ENCODE measurements at places on chromosomes 1 and 21.

- no peak for DNase-seq
These were observed 21.6 kb upstream of the TRIM17 start for GRCh38 chr1:228438266-228438665.

GRCh38 chr1:165376041-165376810 lies 19.7 kb upstream of the LMX1A start:
- DNase-seq = peak; percentile 70

DNA sequence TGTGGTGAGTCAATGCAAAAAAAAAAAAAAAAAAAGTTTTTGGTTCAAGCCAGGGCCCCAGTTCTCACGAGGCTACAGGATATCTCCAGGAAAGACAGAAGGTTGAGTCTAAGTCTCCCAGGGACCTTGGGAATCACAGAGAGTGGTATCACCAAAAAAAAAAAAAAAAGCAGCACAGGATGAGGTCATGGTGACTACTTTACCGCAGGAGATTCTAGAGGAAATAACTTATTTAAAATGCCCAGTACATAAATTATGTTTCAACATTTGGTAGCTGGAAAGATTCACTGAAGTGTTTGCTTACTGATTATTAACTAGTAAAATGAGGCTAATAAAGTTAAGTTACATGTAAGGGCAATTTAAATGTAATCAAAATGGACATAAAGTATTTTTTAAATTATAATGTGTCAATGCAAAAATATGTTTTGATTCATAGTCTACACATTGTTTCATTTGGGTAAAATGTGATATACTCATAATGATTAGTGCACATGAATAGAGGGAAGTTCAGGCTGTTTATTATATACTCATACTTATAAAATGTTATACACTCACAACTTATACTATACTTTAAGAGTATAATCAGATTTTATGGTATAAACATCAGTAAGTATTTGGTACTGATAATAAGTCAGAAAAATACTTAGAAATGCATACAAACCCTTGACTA lies 84.1 kb downstream of the PLPPR5 start:
- DNase-seq = no peak

GRCh38 chr1:10598389-10598702 lies 123.6 kb downstream of the PEX14 start:
- no peak for DNase-seq

GRCh38 chr1:32448773-32449456 lies 16.0 kb upstream of the ZBTB8B start:
- DNase-seq = no peak

DNA sequence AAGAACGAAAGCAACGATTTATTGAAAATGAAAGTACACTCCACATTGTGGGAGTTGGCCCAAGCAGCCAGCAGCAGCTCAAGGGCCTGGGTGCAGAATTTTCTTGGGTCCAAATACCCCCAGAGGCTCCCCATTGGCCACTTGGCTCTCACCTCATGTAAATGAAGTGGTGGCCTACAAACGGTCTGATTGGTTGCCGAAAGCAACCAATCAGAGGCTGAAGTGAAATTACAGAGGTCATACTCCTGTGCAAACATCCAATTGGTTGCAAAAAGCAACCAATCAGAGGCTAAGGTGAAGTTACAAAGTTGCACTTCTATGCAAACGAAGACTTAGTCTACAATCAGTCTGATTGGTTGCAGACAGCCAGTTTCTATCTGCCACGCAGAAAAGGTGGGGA lies 31.9 kb downstream of the FAM163A start:
- no peak for DNase-seq

DNA sequence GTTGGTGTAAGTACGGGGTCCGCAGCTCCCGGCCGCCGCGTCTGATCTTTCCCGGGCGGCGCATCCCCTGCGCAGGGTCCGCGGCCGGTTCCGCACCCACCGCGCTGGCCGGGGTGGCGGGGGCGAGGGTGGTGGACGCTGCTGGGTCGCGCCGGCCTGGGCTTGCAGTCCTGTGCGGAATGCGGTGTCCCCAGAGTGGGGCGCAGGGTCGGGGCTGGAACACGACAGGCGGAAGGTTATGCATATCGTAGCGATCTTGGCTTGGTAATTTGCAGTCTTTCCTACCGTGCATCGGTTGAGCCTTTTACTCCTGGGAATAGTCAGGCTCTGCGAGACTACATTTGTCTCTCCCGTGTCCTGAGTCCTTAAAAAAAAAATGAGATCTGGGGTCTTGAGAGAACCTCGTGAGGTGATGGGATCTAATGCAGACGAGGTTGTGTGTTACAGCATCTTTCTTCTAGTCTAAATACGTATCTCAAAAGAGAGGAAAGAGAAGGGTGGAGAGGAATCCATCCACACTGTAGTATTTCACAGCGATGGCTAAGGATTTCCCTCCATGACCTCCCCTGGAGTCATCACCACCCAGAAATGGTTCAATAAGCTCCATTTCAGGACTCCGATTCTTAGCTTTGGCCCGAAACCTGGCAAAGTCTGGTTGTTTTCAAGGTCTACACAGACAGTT lies 572 bp downstream of the ATP1B1 start:
- no peak for DNase-seq

- no peak for DNase-seq
These were observed 4.1 kb downstream of the BLACAT1 start for GRCh38 chr1:205451759-205452164.

GRCh38 chr1:81369833-81370232 lies 430.9 kb upstream of the ADGRL2 start:
- DNase-seq = no peak

DNA sequence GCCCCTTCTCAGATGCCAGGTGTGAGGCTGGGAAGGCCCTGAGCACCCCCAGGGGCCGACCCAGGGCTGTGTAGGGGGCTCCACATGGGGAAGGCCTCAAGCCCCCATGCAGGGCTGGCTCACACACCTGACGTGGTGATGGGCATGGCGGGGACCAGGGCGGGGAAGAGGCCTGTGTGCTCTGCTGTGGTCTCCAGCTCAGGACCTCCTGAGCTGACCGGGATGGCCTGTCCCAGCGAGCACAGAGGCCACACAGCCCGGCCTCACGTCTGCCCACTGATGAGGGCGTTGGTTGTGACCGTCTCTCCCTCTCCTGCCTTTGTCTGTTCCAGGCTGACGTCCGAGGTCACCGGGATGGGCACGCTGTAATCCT lies 40.2 kb upstream of the COL6A1 start:
- DNase-seq = no peak

DNA sequence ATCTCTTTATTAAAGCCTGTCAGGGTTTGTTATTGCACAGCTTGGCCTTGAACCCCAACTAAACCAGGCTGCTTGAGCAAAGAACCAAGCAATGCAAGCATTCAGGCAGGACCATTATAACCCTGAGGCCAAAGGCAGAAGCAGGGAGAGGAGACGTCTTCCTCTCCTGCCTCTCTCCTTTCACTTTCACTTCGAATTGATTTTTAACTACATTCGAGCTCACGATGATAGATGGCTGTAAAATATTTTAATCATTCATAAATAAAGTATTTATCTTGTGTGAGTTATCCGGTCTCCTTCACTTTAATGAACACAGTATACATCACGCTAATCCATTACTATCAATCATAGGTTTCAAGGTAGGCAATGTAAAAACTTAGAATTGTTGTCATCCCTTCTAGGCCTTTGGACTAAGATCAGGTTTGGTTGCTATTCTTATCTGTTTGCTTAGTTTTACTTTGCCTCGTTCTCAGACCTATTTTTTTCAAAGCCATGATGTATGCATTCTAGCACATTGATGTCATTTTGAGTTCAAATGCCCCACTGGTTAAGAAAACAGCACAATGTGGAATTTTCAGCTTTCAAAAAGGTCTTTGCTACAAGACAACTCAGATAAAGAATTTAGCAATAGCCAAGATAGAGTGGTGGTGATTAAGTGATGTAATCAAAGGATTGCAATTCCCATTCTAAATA lies 480.2 kb upstream of the RUNX1 start:
- DNase-seq = no peak

DNA sequence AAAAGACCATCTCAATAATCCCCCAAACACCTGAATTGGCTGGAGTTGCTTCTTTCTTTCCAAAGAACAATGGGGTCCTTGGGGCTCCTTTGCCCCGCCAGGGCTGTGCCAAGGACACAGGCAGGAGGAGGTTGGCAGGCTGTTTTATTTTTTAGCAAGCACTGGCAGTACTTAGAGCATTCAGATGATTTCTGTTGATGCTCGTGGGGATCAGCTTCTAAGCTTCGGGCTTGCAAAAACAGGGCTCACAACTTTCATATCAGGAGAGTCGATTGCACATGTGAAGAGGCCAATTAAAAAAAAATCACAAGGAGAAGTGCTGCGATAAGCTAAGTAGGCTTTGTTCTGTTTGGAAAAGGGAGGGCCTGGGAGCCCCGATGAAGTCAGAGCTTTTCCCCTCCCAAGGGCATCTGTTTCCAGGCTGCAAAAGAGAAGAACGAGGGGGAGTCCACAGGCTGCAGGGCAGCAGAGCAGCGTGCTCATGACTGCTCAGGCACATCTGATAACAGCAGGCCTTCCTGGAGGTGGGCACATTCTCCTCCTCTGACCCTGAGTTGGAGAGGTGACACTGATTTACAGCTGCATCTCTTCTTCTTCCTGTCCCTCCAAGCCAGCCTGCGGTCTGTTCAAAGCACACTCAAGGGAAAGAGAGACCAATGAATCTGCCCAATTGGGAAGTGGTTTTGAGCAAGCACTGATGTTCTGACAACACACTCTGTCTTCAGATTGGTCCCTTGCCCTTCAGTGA lies 27.3 kb upstream of the BCAR3 start:
- DNase-seq = no peak

DNA sequence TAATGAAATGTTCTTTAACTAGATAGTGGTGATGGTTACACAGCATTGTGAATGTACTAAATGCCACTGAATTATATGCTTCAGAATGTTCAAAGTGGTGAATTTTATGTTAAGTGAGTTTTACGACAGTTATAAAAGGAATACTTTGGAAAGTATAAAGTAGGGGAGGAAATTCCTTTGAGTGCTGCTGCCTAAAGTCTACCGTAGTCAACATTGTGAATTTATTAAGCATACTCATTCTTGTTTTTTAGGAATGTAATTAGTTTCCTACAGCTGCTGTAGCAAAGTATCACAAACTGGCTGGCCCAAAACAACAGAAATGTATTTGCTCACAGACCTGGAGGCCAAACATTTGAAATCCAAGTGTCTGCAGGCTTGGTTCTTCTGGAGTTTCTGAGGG lies 73.0 kb downstream of the SWT1 start:
- DNase-seq = no peak

DNA sequence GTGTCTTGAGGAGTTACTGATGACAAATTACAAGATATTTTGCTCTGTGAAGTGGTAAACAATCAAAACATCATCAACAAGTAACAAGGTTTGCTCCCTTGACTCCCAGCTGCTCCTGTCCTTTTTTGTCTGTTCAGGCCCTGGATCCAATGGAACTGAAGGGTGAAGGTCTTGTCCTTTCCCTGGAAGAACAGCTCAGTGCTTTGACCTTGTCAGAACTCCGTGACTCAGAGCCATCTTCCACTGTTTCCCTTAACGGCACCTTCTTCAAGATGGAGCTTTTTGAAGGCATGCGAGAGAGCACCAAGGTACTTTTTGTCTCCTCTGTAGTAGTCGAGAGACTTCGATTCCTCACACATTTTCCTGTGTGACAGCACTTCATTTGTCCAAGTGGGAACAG lies 29.0 kb downstream of the TRIM45 start:
- no peak for DNase-seq

DNA sequence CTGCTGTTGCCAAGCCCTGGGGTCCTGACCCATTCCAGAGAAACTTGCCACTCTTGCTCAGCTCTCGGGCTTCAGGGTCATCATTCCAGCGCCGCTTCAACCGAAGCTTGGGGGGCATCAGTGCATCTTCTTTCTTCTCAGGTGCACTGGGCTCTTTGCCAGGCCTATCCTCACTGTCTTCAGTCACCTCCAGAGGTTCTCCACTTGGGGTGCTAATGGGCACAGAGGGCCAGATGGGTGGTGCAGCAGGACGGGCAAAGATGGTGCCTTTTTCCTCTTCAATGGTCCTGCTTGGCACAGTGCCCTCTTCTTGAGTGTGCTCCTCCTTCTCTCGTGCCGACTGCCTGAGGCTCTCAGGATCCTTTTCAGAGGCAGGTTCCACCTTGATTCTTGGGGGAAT lies 13.3 kb downstream of the ETV3 start:
- DNase-seq = peak; percentile 44

DNA sequence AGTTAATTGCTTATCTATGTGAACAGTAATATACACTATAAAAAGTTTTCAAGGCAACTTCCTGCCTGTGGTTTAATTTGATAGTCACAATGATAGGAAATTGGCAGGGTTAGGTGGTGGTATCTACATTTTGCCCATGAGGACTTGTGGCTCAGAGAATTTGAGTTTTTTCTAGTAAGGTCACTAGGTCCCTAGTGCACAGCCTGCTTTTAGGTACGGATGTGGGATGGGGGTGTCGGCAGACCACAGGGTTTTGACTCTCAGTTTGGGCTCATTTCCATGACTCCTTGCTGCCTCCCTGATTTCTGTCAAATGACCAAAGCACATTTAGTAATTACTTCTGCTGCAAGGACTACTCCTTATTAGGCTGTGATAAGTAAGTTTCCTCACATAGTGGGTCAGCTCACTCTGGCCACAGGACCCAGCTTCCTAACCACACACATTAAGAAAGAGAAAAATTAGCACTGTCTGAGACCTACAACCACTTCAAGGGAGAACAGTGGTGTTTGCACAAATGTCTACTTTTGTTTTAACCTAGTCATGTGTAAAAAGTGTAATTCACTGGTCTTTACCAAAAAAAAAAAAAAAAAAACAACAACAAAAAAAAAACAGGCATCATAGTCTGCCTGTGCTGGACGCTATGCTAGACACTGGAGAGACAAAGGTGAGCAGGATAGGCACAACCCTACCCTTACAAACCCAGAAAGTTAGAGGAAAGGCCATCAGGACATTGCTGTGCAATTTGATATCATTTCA lies 43.7 kb downstream of the MRPL39 start:
- DNase-seq = peak; percentile 82
